Smooth muscle cell of bladder (primary cell): ENCODE measurements at places on chromosomes 1 and 21. TPM values are rescaled to one million over a fixed set of nuclear protein-coding genes. Genes with fewer than 3 reads are reported as not detected.

Gene WNT2B
- total RNA-seq = 4.1 and 19.2 TPM in 2 replicates

Gene TNFRSF1B
- total RNA-seq = 7.1 and 10.7 TPM in 2 replicates

Gene CFHR3
- not detected in 2 replicates for total RNA-seq

Gene CENPS
- 11.2 and 15.2 TPM in 2 replicates for total RNA-seq

Gene CFHR4
- total RNA-seq = under 0.01 TPM in 1 of 2 replicates, not detected in the other

Gene HSPG2
- 75.8 and 170 TPM in 2 replicates for total RNA-seq

Gene HRNR
- total RNA-seq = under 0.01 TPM in 2 replicates

Gene VWA5B1
- total RNA-seq = not detected in 2 replicates

Gene SYTL1
- 0.14 and 0.18 TPM in 2 replicates for total RNA-seq

Gene MSTO1
- 22.2 and 23.7 TPM in 2 replicates for total RNA-seq

Gene IL19
- 0.28 TPM in 1 of 2 replicates, not detected in the other for total RNA-seq

Gene PTGER3
- total RNA-seq = 3.8 and 10.9 TPM in 2 replicates

Gene NTRK1
- total RNA-seq = under 0.01 TPM in 1 of 2 replicates, not detected in the other

Gene GFI1
- under 0.01 and 0.09 TPM in 2 replicates for total RNA-seq

Gene OBSCN
- 7.0 and 7.2 TPM in 2 replicates for total RNA-seq
